ENCODE measurements at places on chromosomes 6 and 20. TPM values are rescaled to one million over a fixed set of nuclear protein-coding genes. Genes with fewer than 3 reads are reported as not detected.
A peak's percentile ranks its signal among the peaks of the same experiment; 100 is the strongest.

DNA sequence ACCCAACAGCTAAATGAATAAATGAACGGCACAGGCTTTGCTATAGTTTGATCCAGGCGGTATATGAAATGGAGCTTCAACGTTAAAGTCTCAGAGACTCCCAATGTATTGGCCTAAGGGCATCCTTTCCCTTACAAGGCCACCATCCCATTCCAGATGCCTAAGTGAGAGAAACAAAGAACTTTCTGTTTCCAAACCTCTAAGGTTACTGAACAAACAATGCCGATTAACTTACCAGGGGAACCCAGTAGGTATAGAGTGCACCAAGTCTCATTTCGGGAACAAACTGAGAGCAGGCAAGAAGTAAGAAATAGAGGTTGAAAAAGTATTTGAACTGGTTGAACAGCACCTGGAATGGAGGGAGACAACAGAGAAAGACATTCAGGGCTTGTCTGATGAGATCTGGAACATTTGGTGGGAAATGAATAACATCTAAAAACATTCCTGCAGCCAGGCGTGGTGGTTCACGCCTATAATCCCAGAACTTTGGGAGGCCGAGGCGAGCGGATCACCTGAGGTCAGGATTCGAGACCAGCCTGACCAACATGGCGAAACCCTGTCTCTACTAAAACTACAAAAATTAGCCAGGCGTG, 42.5 kb downstream of the ATP9A start:
- no peak for DNase-seq

OXT gene
- not detected for total RNA-seq

WFDC12 gene
- total RNA-seq = not detected

DNA sequence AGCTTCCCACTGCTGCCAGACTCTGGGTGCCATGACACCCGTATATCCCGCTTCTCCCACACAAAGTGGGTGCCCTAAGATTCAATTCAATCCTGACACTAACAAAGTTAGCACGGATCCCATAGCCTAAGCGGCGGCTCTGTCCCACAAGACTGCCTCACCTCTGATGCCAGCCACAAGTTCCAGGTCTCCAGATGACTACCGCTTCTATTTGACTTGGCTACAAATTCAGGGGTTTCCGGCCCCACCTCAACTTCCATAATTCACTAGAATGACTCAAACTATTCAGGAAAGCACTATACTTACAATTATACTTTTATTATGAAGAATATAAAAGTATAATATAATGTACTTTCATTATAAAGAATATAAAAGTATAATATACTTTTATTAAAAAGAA, 24.8 kb upstream of the SLC22A23 start:
- DNase-seq = no peak

- DNase-seq = no peak
Observed at GRCh38 chr6:129306826-129307225, 403.2 kb downstream of the ARHGAP18 start.

- DNase-seq = peak; percentile 6
Observed at GRCh38 chr6:43996618-43997344, 130.5 kb downstream of the MRPL14 start.

BNIP5 gene
- total RNA-seq = not detected
